ENCODE measurements at places on chromosomes 6 and 20.

GRCh38 chr6:150546457-150546856 lies 53.2 kb upstream of the PLEKHG1 start:
- no peak for DNase-seq

- DNase-seq: no peak
Observed at GRCh38 chr6:130009146-130009545, 9.2 kb upstream of the L3MBTL3 start.

GRCh38 chr6:157300006-157300405 lies 23.3 kb downstream of the TMEM242 start:
- no peak for DNase-seq

DNA sequence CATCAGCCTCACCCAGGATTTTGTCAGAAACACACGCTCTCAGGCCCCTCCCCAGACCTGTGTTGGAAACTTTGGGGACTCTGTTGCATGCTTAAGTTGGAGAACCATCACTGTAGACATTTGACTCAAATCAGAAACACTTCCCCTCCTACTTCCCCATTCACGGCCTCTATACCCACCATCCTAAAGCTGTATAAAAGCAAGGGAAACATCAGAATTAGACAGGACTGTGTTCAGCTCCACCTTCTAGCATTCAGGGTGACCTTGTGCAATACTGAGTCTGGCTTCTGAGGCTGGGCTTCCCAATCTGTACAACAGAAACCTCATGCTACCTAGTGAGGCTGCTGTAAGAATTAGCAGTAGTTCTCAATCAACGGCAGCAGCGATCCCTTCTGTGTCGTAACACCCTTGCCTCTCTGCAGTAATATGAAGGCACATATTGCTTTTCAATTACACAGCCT lies 252.3 kb downstream of the LY86 start:
- DNase-seq: no peak

GRCh38 chr6:143783077-143783476 lies 60.1 kb upstream of the LTV1 start:
- DNase-seq: no peak

- DNase-seq: no peak
Observed at GRCh38 chr6:20931093-20931492, 396.8 kb downstream of the CDKAL1 start.

DNA sequence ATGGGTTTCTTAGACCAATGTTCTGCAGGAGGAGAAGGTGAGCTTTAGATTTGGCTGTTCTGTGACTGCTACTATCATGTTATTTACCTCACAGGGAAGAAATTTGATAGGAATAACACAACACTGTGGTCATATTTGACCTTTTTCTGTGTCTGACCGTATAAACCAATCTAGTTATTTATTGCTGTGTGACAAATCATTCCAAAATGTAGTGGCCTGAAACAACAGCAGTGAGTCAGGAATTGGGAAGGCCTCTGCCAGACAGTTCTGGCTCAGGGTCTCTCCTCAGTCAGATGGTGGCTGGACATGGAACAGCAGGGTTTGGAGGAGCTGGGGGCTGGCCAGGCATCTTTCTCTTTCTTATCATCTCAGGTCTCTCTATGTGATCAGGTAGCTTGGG lies 33.0 kb downstream of the RIPOR2 start:
- no peak for DNase-seq

DNA sequence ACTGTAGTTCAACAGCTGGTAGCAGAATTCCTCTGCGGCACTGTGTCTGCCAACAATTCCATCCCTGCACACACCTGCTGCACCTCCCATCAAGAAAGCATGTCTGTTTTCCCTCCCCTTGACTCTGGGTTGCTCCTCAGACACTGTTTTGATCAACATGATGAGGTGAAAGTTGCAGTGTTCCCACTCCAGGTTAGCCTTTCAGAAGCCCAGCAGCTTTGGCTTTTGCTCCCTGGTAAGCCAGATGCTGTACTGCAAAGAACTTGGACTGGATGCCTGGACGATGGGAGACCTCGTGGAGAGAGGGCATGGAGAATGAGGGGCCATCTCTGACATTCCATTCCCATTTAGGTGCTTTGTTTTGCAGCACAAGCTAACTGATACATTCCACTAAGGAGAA lies 79.1 kb upstream of the MAFB start:
- no peak for DNase-seq

- DNase-seq: no peak
Observed at GRCh38 chr6:11011787-11012234, 32.3 kb downstream of the ELOVL2 start.

DNA sequence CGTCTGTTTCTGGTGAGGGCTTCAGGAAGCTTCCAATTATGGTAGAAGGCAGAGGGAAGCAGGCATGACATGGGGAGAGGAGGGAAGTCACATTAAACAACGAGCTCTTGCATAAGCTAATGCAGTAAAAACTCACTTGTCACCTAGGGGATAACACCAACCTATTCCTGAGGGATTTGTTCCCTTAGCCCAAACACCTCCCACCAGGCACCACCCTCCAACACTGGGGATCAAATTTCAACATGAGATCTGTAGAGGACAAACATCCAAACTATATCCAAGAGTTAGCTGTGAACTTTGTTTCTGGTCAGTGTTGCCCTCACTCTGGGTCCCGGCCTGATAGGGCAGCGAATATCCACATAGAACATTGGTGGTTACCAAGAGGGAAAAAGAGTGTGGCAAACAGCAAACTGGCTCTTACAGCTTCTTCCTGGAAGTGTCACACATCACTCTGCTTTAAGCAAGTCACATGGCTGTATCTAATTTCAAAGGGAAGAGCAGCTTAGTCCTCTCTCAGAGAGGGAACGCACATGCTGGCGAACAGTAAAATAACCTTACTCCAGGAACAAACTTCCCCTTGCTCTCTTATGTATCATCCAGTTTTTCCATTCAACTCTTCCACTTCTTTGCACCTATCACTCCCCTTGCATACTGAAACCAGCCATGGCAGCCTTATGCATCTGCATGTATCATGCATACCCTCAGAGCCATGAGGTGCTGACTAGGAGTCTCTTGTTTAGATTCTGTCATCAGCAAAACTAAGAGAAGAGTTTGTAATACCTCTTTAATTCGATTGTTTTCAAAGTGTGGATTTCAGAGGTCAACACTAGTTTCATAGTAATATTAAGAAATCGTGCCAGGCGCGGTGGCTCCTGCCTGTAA lies 4.8 kb upstream of the MOCS1 start:
- no peak for DNase-seq
